ENCODE measurements at places on chromosomes 13 and 19.

GRCh38 chr13:102678339-102679107, 16.3 kb downstream of the METTL21C start:
- DNase-seq, result no peak

DNA sequence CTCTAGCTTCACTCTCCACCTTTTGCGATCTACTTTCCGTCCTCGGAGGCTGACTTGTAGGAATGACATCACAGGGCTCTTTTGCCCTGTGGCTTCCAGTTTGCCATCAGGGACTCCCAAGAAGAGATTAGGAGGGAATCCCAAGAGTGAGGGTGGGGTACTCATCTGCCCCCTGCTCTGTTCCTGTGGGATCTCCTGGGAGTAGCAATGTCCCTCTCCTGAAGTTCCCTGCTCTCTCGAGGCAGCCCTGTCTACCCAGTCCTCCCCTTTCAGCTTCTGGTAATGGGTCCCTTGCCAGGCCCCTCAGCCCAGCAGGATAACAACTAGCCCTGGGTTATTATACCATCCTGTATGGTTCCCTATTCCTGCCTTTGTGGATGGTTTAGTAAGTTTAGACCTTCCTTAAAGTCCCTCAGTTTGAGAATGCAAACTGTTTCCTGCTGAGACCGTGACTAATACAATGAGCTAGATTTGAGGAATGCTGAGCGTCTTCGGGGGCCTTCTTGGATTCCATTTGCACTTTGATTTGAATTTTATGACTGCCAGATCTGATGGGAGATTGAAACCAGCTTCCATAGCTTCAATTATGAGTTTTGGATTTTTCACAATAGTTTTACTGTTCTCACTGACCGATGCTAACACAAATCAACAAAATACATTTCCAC, 73.7 kb upstream of the IPO5 start:
- no peak for DNase-seq

GRCh38 chr19:10219678-10220077, 11.5 kb downstream of the S1PR2 start:
- peak; percentile 4 for DNase-seq

DNA sequence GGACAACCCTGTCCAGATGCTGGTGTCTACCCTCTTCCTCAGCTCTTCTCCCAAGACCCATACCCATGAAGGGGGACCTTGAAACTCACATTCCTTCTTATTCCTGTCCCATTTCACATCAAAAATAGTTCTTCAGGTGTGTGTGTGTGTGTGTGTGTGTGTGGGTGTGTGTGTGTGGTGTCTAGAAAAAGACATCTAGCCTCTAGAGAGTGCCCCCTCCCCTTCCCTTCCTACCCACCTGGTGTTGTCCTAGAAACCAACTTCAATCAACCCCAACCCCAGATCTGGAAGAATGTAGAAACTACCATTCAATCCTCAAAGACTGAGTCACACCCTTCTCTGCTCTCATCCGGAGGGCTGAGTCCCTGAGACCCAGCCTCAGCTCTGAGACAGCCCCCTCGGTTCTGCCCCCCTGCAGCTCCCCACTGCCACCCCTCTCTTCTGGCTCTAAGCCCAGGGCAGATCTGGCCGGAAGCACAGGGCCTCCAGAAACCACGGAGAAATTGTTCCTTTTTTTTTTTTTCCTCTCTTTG, 3.5 kb downstream of the KCNN4 start:
- DNase-seq, result peak; percentile 83

GRCh38 chr13:28268800-28269223, 130.5 kb downstream of the PAN3 start:
- DNase-seq, result no peak

DNA sequence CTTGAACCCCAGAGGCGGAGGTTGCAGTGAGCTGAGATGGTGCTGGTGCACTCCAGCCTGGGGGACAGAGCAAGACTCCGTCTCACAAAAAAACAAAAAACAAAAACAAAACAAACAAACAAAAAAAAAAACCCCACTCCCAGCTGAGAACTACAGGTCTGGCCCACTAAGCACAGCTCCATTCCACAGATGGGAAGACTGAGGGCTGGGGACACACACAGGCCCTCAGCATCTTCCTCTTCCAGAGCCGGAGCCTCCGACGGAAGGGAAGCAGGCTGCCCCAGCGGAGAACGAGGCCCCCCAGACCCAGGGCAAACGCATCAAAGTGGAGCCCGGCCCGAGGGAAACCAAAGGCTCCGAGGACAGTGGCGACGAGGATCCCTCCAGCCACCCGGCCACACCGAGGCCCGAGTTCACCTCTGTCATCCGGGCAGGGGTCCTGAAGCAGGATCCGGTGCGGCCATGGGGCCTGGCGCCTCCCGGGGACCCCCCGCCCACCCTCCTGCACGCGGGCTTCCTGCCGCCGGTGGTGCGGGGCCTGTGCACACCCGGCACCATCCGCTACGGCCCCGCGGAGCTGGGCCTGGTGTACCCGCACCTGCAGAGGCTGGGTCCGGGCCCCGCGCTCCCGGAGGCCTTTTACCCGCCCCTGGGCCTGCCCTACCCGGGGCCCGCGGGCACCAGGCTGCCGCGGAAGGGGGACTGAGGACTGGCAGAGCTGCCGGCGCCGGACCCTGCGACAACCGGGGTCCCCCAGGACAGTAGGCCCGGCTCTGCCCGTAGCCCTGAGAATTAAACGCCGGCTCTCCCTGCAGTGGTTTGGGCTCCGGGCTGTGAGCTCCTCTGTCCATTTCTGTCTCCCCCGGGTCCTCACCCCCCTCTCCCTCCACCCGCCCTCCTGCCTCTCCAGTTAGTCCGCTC, 3.2 kb downstream of the TMEM160 start:
- no peak for DNase-seq

GRCh38 chr13:38670627-38671026, 16.2 kb upstream of the FREM2 start:
- DNase-seq, result no peak

- DNase-seq, result no peak
Observed at GRCh38 chr13:113591750-113592149, 7.2 kb downstream of the TFDP1 start.

DNA sequence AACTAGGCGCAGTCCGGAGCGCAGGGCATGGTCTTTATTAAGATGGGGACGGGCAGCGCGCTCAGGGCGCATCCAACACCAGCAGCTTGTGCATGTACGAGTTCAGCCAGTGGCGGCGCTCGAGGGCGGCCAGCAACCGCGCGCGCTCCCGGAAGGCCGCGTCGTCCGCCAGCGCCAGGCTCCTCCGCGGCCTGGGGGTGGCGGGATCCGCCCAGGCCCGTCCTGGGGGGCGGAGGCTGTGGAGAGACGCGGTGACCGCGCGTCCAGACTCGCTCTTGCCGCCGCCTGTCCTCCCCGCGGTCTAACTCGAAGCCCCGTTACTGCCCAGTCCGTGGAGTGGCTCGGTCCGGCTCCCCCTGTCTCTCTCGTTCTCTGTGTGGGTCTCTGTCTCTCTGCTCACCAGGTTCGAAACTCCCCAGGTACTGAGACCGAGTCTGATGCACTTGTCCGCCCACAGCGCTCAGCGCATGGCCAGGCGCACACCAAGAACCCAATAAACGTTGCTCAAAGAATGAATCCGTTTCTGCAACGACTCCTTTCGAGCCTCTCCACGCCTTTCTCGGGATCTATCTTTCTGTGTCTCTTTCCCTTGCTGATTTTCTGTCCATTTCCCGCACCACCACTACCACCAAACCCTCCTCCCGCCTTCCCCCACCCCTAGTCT, 702 bp downstream of the PTH2 start:
- DNase-seq, result no peak

- DNase-seq, result no peak
Observed at GRCh38 chr19:291561-292280, 518 bp upstream of the PLPP2 start.

GRCh38 chr13:46569456-46569855, 16.5 kb downstream of the LRCH1 start:
- no peak for DNase-seq
